D341Med (cell line): ENCODE measurements at places on chromosomes 2 and 18.
A peak's percentile ranks its signal among the peaks of the same experiment; 100 is the strongest.

GRCh38 chr18:261398-262073 lies 6.3 kb downstream of the THOC1 start:
- DNase-seq = no peak

DNA sequence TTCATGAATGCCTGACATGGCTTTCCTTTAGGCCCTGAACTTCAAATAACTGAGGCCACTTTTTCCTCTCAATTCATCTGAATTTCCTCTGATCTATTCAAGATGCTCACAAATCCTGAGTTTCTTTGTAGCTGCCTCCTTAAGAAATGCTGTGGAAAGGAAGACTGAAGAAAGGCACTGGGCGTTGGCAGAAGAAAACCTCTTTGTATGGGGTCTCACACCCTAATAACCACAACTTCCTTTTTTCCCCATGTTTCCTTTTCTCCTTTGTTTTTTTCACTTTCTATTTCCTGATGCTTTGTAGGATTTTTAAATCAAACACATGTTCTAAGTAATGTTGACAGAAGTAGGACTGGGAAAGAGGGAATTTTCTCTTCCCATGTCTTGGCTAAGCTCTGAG lies 447.4 kb downstream of the CMPK2 start:
- no peak for DNase-seq

- DNase-seq = peak; percentile 67
These were observed 57.1 kb downstream of the PDK1 start for GRCh38 chr2:172613040-172613439.

- no peak for DNase-seq
These were observed 126.9 kb downstream of the PRKRA start for GRCh38 chr2:178324077-178324476.
